ENCODE measurements at places on chromosomes 1 and 21.

DNA sequence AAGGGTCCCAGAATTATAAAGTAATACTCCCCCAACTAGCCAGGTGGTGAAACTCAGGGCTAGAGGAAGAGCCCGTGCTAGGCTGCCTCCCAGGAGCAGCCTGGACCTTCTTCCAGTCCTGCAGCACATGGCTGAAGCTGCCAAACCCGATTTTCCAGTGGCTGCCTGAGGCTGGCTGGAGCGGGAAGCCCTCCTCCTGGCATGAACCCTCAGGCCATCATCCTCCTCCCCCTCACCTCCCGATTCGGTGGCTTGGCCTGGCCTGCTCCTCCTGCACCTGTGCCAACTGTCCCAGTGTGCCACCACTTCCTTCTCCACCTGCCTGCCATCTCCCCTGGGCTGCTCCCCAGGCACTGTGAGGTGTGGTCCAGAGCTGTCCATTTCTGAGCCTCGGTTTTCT is 3.0 kb upstream of the TSPAN1 start:
- DNase-seq: no peak

GRCh38 chr1:224089583-224089982 is 24.3 kb upstream of the FBXO28 start:
- no peak for DNase-seq

- no peak for DNase-seq
These were observed 142.5 kb upstream of the MAGI3 start for GRCh38 chr1:113247782-113248181.

- DNase-seq: no peak
These were observed 710 bp upstream of the SLC30A1 start for GRCh38 chr1:211579440-211580302.

DNA sequence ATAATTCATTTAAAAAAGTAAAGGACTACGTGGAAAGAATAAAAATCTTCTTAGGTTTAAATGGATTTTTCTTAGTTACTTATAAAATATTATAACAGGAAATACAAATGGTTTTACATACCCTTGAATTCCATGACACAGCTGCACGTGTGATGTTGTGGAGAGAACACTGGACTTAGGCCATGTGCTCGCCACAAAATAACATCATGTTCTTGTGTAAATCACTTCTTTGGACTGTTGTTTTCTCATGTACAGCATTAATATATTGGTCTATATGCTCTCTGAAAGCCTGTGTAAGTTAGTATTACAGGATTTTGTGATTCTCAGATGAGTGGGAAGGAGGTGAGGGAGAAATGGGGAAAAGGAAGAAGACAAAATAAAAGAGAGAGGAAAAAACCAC is 228.2 kb downstream of the DNM3 start:
- DNase-seq: no peak

- DNase-seq: no peak
These were observed 14.9 kb upstream of the CD5L start for GRCh38 chr1:157856538-157856937.

DNA sequence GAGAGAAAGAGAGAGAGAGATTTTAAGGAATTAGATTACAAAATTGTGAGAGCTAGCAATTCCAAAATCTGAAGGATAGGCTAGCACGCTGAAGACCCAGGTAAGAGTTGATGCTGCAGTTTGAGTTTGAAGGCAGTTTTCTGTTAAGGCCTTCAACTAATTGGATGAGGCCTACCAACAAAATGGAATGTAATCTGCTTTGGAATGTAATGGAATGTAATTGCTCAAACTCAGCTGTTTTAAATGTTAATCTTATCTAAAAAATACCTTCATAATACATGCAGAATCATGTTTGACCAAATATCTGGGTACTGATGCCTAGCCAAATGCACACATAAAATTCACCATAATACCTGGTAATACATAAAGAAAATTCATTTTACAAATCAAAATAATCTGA is 976.1 kb downstream of the LTN1 start:
- DNase-seq: no peak

DNA sequence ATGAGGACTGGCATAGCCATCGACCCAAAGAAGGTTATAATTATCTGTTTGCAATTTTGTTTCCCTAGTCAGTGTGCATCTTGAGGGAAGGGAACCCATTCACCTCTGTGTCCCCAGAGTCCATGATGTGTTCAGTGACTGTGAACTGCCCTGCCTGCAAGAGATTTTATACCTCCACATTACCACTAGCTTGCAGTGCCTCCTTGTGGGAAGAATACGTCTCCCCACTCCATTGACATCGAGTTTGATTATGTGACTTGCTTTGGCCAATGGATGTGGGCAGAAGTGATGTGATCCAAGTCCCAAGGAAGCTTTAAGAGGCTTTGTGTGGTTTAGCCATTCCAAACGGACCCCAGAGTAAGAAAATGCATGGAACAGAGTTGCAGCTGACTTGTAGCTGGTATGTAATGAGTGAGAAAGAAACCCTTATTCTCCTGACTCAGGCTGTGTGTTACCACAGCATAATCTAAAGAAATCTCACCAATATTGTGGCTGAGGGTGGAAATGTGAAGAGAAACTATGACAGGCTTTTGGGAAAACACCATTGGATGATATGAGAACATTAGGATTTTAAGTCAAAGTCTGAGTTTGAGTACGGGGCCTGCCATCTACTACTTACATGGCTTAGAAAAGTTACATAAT is 47.8 kb upstream of the NRDC start:
- DNase-seq: no peak

DNA sequence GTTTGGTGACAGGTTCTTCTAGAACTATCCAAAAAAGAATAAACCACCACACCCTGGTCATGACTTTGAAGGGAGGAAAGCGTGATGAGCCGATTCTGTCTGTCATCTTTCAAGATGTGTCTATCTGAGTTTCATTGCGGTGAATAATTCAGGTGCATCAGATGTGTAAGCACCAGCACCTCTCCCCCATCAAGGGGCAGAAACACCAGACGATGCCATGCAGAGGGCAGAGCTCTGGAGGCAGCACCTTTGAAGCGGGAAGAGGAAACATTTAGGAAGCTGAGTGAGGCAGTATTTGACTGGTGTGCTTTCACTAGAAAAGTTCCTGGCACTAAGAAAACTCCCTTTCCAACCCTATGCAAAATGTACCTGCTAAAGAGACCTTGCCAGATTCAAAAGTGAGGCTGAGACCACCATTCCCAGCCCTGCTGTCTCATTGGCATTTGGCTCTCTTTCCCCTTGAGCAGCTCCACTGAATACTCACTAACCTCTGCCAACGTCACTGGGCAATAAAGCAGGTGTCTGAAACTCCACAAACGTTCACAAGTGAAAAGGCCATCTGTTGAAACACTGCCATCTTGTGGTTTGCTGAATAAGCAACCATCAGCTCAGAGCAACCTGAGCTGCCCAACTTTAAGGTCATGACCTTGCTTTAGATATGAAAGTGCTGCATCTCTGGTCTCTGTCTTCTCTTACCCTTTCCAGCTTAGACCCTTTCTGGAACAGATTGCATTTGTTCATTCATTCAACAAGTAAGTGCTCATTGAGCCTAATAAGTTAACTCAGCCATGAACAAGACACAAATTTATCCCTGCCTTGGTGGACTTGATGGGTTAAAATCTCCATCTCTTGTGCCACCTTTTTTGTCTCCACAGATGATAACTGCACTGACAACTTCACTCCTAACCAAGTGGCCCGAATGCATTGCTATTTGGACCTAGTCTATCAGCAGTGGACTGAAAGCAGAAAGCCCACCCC is 228.6 kb downstream of the PAPPA2 start:
- no peak for DNase-seq

DNA sequence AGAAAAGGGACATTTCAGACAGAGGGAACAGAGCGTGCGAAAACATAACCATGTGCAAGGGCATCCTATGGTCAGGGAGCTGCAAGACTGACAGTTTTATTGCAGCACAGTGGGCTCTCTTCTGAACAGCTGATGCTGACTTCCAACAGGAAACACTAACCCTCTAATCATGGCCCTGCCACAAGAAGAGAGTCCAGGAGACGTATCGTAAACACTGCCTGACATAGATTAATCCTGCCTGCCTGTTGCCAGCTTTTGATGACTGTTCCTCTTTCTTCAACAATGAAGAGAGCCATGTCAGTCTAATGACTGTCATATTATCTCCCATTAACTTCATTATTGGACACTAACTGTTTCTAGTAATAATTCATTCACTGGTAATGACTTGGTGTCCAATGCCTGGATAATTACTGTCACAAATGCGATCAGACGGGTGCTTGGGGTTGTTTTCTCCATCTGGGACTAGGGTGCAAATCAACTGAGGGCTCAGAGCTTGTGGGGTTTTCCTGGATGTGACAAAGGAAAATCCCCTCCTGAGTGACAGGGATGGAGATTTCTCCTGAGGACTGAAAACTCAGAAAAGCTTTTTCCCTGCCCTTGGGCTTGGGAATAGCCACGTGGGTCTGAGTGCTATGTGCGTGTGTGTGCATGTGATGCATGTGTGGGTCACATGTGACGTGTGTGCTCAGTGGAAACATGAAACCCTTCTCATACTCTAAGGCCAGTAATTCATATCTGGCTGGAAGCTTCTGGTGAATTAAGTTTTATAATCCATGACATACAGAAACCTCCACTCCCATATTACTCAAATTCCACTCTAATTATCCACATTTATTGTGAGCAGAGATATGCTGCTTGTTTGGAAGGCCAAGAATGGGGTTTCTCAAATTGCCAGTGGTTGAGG is 144.0 kb upstream of the PLXNA2 start:
- DNase-seq: no peak

DNA sequence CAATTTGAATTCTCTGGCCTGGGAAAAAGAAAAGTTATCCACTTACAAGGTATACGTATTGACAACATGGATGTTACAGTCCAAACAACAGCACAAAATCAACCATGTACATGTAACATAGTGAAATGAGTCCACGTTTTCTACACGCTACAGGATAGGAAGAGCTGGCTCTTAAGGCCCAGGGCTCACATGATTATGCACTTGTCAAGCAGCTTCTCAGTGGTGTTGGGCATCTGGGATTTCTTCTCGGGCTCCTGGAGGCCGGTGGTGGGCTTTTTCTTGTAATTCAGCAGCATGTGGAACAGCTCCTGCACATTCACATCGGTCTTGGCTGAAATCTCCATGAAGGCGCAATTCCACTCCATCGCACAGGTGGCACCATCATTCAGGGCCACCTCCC is 4.0 kb downstream of the DIRAS3 start:
- DNase-seq: no peak

DNA sequence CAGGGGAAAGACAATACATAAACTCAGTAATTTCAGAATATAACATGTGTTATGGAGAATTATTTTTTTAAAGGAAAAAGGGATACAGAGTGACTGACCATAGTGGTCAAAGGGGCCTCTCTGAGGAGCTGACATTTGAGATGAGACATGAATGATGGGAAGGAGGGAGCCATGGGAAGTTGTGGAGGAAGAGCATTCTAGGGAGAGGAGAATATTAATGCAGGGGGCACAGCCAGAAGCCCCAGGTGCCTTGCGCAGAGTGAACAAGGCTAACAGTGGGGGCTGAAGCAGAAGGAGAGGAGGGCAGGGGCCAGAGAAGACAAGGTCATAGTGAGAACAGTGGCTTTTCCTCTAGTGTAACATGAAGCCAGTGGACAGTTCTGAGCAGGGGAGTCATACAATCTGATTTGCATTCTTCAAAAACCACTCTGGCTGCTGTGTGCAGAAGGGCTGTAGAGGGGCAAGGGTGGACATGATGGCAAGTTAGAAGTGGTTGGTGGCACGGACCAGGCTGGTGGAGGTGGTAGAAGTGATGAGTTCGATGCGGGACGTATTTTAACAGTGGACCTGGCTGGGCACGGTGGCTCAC is 28.2 kb upstream of the IFNLR1 start:
- no peak for DNase-seq

- no peak for DNase-seq
These were observed 445.1 kb downstream of the AJAP1 start for GRCh38 chr1:5099558-5099957.

GRCh38 chr1:91900562-91900961 is 14.6 kb upstream of the TGFBR3 start:
- no peak for DNase-seq

GRCh38 chr1:21620496-21620895 is 48.7 kb downstream of the RAP1GAP start:
- no peak for DNase-seq

DNA sequence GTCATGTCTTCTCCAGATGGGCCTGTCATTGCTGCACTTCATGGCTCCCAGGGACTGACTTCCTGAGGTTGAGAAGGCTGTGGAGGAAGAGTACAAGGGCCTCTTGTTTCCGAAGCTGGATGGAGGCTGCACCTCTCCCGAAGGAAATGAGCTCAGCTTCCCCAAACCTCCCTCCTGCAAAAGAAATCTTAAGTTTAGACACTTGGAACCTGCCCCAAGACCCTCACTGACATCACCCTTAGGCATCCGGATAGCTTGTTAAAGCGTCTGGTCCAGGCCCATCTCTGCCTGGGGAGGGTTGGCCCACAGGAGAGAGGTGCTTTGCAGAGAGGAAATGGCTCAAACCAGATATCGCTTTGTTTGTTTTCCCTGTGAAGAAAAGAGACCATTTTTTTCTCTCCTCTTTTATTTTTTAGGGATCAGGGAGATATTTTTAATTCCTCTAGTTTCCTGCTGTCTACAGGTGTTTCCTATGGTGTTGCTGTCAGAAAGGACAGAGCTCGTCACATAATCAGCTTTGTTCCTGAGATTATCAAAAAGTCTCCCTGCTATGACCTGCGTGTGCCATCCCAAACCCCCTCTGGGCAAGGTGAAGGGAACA is 25.0 kb downstream of the RCSD1 start:
- no peak for DNase-seq

GRCh38 chr21:33657124-33657820 is 15.0 kb downstream of the ITSN1 start:
- DNase-seq: no peak

DNA sequence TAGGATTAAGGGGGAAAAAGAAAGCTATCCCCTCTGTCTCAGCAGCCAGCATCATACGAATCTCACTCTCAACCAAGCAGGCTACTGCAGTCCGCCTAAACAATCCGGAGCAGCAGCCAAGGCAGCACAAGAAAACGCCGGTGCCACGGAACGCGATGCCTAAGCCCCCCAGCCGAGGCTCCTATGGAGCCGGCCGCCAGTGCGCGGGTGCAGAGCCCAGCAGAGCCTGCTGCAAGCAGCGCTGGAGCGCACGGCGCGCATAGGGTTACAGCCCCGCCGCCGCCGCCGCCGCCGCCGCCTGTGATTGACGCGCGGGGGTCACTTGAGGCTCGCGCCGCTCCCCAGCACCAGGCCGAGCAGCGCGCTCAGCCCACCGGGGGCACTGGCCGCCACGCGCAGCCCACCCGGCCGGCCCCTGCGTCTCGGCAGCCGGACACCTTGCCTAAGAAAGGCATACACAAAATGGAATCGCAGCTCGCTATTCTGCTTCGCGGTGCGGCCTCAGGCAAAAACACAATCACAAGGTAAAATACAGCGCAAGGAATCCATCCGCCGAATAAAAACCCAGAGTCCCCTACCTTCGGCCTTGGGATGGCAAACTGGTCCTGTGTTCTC is 780 bp downstream of the HIVEP3 start:
- DNase-seq: peak; percentile 39

GRCh38 chr1:225899044-225899925 is 10.3 kb upstream of the LEFTY1 start:
- DNase-seq: no peak

DNA sequence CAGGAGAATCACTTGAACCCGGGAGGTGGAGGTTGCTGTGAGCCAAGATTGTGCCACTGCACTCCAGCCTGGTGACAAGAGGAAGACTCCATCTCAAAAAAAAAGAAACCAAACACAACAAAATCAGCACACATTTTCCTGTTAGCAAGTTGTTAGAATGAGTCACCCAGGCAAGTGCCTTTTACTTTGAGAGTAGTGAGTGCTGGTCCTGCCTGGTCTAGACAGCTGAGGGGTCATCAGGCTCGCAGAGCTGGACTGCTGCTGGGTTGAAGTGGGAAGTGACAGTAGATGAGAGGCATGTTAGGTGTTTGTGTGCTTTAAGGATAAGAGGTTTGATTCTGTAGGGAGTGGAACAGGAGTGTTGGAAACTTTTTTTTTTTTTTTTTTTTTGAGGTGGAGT is 31.9 kb downstream of the GNPAT start:
- DNase-seq: peak; percentile 26
